ENCODE measurements at places on chromosomes 2 and 18. TPM values are rescaled to one million over a fixed set of nuclear protein-coding genes. Genes with fewer than 3 reads are reported as not detected.
A peak's percentile ranks its signal among the peaks of the same experiment; 100 is the strongest.

DNA sequence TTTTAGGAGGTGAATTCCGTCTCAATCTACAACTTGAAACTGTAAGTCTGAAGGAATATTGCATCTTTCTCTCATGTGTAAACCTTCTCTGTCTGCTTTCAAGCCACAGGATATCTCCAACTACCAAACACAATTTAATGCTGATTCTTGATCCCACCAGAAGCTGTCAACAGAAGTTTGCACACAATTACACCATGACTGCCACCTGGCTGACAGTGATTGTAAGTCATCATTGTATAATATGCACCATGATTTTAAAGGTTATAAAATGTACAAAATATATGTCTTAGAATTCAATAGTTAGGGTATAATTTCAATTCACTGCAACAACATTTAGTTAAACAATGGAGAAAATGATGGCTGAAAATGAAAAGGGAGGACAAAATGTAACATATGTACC lies 18.4 kb downstream of the PREPL start:
- no peaks in the 10 kb centered on the region for H3K27me3 ChIP-seq
- no peak for DNase-seq
- no peak overlapping the region for H3K4me3 ChIP-seq
- H3K27ac ChIP-seq = no peak overlapping the region

Gene PASK
- 4.3 TPM for polyA plus RNA-seq

GRCh38 chr2:133457861-133458260 lies 110.4 kb downstream of the NCKAP5 start:
- no peak overlapping the region for H3K4me3 ChIP-seq
- H3K36me3 ChIP-seq = no peaks in the 10 kb centered on the region
- DNase-seq = no peak

- H3K36me3 ChIP-seq = no peaks in the 10 kb centered on the region
- no peak overlapping the region for H3K27ac ChIP-seq
- no peak for DNase-seq
Measured at GRCh38 chr2:188984680-188985079, 10.5 kb downstream of the COL3A1 start.

DNA sequence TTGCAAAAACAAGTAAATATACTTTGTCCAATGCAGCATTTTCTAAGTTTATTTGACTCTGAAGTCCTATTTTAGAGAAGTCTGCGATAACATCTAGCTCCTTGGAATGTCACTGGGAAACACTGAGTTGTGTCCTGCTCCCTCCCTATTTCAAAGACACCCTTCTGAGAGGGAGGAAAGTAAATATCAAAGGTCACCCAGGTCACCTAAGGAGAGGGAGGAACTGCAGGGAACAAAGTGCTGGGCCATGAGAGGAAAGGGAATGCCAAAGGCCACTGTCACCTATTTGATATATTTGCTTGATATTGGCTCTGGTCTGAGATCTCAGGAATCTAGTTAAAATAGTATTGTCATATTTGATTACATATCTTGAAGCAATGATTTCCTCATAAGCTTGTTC lies 201.3 kb downstream of the GCA start:
- H3K27me3 ChIP-seq = no peaks in the 10 kb centered on the region
- no peak overlapping the region for H3K27ac ChIP-seq
- H3K36me3 ChIP-seq = no peaks in the 10 kb centered on the region
- no peaks in the 10 kb centered on the region for H3K4me1 ChIP-seq
- no peak for DNase-seq

- no peak for DNase-seq
- no peaks in the 10 kb centered on the region for H3K27me3 ChIP-seq
- no peak overlapping the region for H3K4me3 ChIP-seq
- H3K27ac ChIP-seq = no peak overlapping the region
Measured at GRCh38 chr18:44837482-44838180, 156.9 kb downstream of the SETBP1 start.

DNA sequence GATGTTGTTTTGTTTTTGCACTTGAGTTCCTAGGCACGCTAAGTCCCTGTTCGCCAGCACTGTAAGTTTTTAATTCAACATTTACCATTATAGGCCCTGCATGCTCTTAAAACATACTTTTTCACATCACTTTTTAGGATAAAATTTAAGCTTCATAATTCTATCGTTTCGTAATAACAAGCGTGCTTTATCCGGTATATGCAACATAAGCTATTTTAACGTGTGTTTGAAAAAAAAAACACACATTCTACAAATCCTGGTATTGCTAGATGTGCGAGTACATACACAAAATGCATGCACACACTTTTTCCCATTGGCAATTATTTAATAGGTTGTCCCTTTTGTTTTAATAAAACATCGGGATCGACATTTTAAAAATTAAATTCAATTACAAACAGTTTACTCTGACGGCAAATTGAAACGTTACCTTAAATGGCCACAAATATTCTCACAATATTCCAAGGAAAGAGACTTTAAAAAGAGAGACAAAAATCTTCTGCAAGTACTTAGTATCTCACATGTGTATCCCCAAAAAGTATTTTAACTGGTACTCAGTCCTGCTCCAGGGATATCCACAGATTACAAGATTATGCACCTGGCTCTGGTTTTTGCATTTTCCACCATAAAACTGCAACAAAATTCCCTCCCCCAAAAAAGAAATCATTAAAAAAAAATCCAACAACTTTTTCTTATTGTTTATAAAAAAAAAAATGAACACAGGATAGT lies 1.0 kb upstream of the TCF4 start:
- H3K4me1 ChIP-seq = peaks cover 19% of the 10 kb centered on the region
- peak overlapping the region; percentile 65 for H3K4me3 ChIP-seq
- H3K27me3 ChIP-seq = no peaks in the 10 kb centered on the region

DNA sequence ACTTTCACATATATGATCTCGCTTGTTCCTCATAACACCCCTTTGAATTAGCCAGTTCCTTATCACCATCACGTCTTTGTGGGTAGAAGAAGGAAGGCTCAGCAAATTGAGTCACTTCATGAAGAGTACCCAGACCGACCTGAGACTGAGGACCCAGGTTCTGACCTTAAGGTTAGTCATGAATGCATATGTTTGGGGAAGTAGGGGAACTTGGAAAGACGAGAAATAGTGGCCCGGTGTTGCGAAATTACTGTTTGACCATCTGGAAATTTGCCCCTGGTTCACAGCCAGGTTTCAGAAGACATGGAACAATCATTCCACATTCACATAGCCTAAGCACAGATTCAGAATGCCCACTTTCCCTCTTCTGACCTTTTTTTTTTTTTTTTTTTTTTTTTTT lies 59.8 kb downstream of the MEIS1 start:
- DNase-seq = peak; percentile 30
- no peak overlapping the region for H3K4me3 ChIP-seq

GRCh38 chr18:79203017-79203605 lies 133.9 kb downstream of the ATP9B start:
- DNase-seq = peak; percentile 28
- no peak overlapping the region for H3K4me3 ChIP-seq
